Stimulated activated CD8-positive, alpha-beta memory T cell treated with anti-CD3 and anti-CD28 coated beads, Interleukin-4, amount 100 ng/mL, for 24 hours (primary cell): ENCODE measurements at places on chromosomes 1 and 21.

DNA sequence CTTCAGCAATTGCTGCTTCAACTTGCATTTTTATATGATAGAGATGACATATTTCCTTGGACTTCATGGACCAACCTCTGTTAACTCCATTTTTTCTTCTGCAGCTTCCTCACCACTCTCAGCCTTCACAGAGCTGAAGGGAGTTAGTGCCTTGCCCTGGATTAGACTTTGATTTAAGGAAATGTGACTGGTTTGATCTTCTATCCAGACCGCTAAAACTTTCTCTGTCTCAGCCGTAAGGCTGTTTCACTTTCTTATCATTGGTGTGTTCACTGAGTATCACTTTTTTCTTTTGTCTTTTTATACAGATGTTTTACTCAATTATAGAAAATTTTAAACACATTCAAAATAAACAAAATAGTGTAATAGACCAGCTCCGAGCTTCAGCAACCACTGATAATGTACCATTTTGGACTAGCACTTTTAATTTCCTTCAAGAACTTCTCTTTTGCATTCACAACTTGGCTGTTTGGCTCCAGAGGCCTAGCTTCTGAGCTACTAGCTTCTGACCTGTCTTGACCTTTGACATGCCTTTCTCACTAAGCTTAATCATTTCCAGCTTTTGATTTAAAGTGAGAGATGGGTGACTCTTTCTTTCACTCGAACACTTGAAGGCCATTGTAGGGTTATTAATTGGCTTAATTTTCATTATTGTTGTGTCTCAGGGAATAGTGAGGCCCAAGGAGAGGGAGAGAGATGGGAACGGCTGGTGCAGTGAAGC is 9.3 kb downstream of the NEK7 start:
- no peak for DNase-seq

- no peak for DNase-seq
Measured at GRCh38 chr1:36528361-36529349, 45.9 kb upstream of the CSF3R start.

DNA sequence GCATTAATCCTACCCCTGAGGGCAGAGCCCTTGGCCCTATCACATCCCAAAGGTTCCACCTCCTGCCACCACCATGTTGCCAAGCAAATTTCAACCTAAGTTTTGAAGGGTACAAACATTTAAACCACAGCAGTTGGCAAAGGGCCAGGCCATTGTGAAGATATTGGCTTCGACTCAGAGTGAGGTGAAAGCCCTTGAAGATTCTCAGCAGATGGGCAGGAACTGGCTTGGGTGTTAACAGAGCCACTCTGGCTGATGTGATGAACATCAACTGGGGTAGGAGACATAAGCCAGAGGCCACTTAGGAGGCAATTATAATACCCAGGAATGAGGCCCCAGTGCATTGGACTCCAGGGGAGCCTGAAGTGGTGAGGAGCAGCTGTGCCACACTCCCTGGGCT is 207.7 kb upstream of the KAZN start:
- no peak for DNase-seq

DNA sequence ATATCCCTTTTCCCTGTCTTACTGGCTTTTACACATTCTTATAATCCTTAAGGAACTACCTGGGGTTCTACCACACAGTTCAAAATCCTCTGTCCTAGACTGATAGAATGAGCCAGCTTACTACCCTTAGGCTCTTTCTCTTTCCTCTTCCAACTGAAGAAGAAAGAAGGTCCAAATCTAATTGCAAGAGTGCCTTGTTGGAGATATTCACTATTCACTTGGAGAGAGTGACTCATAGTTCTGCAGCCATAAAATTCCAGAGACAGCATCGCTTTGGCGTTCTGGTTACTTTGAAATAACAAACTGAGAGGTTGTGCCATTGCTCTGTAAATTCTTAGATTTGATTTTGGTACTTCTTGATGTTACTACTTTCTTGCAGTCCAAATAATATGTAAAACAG is 4.2 kb downstream of the CADM3 start:
- no peak for DNase-seq

GRCh38 chr1:19734472-19734999 is 65.2 kb downstream of the TMCO4 start:
- no peak for DNase-seq

- DNase-seq, result no peak
Measured at GRCh38 chr1:84756455-84757082, 66.3 kb upstream of the SSX2IP start.

DNA sequence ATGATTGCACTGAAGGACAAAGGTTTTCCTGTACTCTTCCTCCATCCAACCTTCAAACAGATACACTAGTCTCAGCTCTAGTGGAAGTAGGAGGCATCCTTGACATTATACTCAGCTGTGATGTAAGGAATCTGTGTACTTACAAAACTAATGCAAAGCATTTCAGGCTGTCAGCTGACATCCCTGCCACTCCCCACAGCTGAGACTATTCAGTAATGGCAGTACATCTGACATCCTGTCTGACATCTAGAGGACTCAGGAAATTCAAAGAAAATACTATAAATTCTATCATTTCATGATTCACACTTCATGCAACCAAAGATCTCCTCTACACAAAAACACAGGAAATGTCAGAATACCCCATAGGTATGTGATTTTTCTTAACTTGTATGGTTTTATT is 325.8 kb downstream of the SMYD3 start:
- no peak for DNase-seq

GRCh38 chr1:225409051-225409450 is 18.8 kb downstream of the LBR start:
- DNase-seq, result no peak

GRCh38 chr1:15941044-15941840 is 34.7 kb downstream of the ZBTB17 start:
- DNase-seq, result no peak

- DNase-seq, result no peak
Measured at GRCh38 chr21:36466061-36466511, 13.8 kb downstream of the CLDN14 start.

GRCh38 chr1:56516539-56517252 is 62.7 kb downstream of the PLPP3 start:
- DNase-seq, result no peak

- DNase-seq, result no peak
Measured at GRCh38 chr1:64243757-64244080, 40.3 kb downstream of the UBE2U start.

- no peak for DNase-seq
Measured at GRCh38 chr1:181251001-181251712, 162.7 kb downstream of the IER5 start.
